ENCODE measurements at places on chromosomes 7 and 10.
A peak's percentile ranks its signal among the peaks of the same experiment; 100 is the strongest.

DNA sequence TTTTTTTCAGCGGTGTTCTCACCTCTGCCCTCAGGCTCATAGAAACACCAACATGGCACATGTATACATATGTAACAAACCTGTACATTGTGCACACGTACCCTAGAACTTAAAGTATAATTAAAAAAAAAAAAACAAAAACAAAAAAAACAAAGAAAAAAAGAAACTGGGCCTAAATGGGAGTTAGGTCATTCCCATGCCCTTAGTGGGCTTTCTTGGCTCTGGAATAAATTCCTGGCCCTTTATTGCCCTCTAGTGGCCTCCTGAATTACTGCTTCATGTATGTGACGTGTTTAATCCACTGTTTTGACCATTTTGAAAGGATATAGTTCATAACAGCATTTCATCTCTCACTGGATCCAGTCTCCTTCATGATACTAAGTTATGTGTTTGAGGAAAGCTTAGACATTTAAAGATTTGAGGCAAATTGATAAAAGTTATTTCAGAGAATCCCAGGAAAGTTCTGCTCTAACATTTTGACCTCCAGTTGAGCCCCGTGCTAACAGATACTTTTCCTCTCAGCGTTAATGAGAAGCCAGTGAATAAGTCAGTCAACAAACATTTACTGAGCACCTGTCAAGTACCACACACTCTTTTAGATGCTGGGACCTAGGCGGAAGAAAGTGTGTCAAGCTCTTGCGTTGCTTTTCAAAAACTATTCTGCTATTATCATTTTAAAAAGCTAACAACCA lies 54.7 kb upstream of the SYPL1 start:
- DNase-seq: peak; percentile 63

DNA sequence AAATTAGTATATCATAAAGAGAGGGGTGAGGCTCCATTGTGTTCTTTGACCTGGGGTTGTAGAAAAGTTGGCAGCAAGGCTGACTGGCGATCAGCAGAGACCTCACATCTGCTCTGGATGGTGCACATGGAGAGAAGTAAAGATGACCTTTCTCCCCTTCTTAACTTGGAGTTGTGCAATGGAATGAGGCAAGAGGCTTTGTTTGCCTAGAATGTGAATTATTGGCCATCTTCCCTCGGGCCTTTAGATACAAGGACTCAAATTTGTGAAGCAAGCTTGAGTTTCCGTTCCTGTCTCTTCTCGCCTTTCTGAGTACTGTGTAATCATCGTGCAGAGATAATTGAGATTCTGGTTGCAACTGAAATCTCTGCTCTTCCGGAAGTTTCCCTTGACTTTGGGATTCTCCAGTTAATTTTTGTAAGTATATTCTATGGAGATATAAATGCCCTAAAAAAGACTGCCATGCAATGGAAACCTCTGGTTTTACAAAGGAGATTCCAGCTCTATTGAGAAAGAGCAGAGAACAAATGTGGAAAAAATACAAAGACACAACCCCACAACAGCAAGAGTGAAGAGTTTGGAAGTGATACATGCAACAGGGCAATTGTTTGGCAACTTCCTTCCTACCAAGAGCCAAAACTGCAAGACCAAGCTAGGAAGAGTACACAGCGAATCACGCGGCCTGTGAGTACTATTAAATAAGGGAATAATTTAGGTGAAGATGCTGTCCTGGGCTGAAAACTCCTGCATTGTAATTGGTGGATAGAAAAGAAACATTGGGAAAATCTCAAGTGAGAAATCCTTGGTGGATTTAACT lies 542.3 kb upstream of the NRP1 start:
- DNase-seq: no peak

DNA sequence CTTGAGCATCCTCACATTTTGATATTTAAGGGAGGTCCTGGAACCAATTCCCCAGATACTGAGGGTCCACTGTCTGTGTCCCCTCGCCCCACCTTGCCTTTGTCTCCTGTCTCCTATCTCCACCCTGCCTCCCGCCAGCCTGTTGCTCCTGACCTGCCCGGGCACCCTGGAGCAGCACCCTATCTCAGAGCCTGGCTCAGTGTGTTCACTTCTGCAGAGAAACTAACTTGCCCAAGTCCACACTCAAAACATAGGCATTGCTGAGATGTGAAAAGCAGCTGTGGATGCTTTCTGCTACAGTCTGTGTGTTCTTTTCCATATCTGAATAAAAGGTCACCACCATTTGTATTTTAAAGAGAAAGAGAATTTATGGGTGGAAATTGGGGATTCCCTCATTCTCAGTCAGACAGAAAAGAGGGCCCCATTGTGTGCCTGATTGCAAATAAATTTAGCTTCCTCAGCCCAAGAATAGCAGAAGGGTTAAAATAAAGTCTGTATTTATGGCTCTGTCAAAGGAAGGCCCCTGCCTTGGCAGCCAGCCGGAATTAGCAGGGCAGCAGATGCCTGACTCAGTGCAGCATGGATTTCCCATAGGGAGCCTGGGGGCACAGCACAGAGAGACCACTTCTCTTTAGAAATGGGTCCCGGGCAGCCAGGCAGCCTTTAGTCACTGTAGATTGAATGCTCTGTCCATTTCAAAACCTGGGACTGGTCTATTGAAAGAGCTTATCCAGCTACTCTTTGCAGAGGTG lies 161.3 kb downstream of the EGFR start:
- no peak for DNase-seq

DNA sequence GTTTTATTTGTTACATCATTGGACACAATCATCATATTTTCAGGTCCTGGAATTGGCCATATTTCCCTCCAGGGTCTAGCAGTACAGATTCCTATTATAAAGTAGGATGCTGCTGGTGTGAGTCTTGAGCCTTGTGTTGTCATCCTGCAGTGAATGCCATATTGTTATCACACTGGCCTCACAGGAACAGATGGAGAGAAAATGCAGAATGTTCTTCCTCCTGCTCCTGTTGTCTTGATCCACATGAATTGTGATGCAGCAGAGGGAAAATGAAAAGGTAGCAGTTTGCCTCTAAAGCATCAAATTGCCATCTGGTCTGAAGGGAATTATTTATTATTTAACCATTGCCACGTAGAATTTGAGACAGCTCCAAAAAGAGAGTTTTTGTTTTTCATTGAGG lies 248.6 kb downstream of the GPAM start:
- DNase-seq: no peak

GRCh38 chr10:60565492-60565891 lies 175.8 kb upstream of the ANK3 start:
- DNase-seq: no peak
